ENCODE measurements at places on chromosomes 11 and 22. TPM values are rescaled to one million over a fixed set of nuclear protein-coding genes. Genes with fewer than 3 reads are reported as not detected.

The OR52E4 gene
- not detected for total RNA-seq

The OR4A16 gene
- total RNA-seq, result not detected

The OR52E8 gene
- total RNA-seq, result not detected

The RAG2 gene
- total RNA-seq, result not detected

The CSNK2A3 gene
- total RNA-seq, result 1.6 TPM

The AIFM3 gene
- total RNA-seq, result 0.38 TPM

The SCGB1C1 gene
- not detected for total RNA-seq

- peak; percentile 81 for DNase-seq
Observed at GRCh38 chr11:58900479-58901420, 38.5 kb upstream of the GLYATL1 start.

DNA sequence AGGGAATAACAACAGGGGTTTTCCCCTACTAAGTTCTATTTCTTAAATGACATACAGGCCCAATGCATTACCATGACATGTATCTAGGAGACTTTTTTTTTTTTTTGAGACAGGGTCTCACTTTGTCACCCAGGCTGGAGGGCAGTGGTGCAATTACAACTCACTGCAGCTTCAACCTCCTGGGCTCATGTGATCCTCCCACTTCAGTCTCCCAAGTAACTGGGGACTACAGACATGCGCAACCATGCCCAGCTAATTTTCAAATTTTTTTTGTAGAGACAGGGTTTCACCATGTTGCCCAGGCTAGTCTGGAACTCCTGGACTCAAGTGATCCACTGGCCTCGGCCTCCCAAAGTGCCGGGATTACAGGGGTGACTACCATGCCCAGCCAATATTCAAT lies 7.5 kb downstream of the CPSF7 start:
- no peak for DNase-seq

DNA sequence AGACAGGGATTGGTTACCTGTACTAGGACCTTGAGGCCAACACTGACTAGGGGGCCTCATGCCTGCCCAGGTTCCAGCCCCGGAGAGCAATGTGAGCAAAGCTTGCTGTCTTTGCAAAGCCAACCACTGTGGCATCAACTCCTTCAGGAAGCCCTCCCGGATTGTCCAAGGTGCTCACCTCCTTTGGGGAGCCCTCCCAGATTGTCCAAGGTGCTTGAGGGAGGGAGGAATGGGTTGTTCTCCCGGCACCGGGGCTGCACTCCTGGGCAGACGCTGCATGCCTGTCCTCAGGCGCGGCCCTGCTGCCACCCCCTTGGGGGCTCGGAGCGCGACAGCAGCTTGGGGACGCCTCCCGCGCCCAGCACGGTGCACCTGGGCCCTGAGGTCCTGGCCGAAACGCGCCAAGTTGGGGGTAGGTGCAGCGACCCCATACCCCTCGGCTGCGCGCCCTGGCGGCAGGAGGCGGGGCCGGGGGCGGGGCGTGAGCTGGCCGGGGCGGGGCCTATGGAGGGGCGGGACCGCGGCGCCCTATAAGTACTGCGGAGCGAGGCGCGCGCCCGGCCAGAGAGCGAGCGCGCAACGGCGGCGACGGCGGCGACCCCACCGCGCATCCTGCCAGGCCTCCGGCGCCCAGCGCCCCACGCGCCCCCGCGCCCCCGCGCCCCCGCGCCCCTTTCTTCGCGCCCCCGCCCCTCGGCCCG lies at the start of gene CD81:
CD81 (plus strand) TSS at position 560 of the 701 bp plus-strand sequence. CDS start 240 bp downstream, outside the sequence.
- DNase-seq, result peak; percentile 98

DNA sequence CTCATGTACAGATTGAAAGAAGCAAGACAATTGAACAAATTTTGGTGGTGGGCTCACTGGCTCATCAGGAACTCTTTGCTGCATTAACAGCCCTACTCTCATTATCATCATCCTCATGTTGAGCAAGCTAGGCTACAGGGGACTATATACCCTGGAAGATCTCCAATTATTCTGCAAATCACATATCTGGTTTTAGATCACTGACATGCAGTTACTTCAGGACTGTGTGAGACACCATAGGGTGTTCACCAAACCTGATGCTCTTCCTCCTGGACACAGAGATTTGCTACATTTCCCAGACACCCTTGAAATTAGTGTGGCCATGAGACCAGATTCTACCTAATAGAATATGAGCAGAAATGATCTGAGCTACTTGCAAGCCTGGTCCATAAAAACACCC lies 23.0 kb upstream of the ME3 start:
- no peak for DNase-seq

- no peak for DNase-seq
Observed at GRCh38 chr11:1087279-1087960, 12.7 kb downstream of the MUC2 start.

GRCh38 chr11:10499452-10499851 lies 41.5 kb downstream of the RNF141 start:
- peak; percentile 30 for DNase-seq

DNA sequence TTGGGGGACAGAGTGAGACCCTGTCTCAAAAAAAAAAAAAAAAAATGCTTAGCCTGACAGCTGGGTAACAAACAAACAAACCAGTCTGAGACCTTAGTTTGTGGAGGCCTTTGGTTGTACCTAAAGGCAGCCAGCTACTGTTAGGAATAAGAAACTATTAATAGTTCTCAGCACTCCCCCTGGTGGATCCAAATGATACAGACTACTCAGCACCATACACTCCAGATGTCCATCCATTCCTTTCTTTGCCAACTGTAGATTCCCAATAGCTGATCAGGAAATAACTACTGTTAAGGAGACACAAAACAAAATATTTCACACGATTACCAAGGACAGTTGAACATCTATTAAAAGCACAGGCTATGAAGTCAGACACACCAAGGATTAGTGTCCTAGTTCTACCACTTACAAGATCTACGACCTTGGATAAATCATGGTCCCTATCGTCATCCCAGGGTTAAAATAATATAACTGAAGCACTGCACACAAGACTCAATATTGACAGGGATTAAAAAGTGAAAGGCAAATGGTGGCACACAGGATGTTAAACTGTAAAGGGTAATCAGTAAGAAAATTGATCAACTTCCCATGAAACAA lies 17.2 kb downstream of the CLDN25 start:
- peak; percentile 64 for DNase-seq

DNA sequence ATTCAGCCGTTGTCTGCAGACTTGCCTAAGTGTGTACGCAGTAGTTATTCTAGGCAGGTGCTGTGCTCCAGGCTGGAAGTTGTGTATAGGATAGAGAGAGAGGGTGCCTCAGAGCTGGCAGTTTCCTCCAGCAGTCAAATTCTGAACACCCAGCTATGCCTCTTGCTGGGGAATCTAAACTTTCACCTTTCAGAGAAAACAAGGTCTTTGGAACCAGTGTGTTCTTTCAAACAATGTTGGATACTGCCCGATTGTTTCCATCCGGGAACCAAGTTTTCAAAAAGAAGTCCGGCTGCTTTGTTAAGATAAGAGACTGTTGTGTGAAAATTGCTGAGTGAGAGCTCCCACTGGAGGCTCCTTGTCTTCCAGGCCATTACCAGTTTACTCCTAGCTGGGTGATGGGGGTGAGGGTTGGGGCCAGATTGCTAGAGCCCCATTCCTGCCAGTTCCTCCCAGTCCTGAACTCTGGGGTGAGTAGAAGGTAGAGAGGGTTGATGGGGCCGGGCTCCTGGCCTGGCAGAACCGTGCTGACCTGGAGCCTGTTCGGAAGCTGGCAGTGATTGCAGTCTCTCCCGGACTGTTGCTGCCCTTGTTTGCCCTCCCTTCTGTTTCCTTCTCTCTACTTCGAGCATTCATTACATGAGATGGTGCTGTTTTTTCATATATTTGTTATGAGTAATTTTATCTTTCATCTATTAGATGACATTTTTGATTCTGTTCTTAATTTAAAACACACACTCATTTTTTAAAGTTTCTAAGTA lies 150.2 kb downstream of the TEAD1 start:
- no peak for DNase-seq

DNA sequence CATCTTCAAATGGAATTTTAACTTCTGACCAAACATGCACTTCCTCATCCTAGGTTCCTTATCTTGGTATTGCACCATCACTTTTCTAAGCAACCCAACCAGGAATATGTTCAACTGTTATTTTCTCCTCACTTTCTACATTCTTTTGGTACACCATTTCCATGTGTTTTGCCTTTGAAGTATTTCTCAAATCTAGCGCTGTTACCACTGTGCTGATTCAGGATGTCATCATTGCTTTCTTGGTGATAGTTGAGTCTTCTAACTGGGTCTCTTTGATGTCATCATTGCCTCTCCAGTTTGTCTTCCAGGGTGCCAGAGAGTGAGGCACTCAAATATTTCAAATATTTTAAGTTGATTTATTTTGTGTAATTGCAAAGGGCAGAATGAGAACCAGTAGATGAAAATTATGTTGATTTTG lies 47.5 kb downstream of the HORMAD2 start:
- DNase-seq, result no peak

DNA sequence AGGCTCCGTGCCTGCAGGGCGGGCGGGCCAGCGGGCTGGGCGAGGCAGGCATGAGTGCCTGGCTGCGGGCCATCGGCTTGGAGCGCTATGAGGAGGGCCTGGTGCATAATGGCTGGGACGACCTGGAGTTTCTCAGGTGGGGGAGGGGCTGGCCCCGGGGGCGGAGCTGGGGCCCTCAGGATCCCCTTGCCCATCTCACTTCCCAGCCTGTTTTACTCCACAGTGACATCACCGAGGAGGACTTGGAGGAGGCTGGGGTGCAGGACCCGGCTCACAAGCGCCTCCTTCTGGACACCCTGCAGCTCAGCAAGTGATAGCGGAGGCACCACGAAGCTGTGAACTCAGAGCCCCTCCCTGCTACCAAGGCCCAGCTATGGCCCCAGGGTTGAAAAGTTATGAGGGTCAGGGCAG lies 5.9 kb downstream of the PHOX2A start:
- peak; percentile 98 for DNase-seq

DNA sequence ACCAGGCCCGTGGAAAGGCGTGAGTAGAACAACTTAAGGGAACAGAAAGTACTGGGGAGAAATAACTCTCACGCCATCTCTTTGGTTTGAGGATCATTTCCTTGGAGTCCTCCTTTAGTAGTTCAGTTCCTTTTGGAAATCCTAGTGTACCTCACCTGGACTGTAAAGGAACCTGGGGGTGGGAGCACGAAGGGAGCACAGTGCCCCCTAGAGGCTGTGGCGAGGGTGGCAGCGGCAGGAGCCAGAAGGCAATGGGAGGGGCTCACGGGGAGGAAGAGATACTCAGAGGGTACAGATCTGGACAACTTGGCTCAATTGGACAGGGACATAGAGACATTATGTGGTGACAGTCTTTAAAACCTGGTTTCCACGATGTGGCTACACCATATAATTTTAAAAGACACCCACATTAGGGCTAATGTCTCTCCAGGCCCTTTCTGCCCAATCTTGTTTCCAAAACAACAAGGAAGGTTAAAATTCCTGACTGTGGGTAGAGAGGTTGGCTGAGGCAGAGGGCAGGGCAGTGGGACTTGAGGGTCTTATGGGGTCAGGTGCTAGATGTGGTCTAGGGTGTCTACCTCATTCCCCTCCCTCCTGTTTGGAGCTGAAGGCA lies 87.0 kb downstream of the CSNK2A3 start:
- peak; percentile 94 for DNase-seq

DNA sequence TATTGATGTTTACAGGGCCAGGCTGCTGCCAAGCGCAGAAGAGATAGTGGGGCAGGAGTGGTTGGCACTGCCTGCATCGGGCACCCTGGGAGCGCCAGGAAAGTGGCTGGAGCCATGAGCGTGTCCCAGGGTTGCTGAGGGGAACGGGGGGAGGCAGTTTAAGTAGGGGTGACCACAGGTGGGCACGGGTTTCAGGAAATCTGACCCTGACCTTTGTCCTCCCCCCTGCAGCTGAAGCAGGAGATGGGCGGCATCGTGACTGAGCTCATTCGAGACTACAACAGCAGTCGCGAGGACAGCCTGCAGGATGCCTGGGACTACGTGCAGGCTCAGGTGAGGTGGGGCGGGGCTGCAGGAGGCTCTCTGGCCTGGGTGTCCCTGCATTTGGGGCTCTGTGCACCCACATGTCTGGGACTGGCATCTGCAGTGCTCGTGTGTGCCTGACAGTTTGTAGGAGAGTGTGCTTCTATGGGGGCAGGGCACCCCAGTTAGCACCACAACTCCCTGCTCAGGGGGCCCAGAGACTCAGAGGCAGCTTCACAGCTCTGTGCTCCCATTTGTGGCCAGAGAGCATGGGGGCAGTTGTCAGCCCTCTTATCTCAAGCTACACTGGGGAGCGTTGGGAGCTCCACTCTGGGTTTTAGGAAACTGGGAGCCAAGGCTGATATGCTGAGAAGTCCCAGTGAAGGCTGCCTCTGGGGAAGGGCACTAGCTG lies 49.7 kb downstream of the CD82 start:
- no peak for DNase-seq

DNA sequence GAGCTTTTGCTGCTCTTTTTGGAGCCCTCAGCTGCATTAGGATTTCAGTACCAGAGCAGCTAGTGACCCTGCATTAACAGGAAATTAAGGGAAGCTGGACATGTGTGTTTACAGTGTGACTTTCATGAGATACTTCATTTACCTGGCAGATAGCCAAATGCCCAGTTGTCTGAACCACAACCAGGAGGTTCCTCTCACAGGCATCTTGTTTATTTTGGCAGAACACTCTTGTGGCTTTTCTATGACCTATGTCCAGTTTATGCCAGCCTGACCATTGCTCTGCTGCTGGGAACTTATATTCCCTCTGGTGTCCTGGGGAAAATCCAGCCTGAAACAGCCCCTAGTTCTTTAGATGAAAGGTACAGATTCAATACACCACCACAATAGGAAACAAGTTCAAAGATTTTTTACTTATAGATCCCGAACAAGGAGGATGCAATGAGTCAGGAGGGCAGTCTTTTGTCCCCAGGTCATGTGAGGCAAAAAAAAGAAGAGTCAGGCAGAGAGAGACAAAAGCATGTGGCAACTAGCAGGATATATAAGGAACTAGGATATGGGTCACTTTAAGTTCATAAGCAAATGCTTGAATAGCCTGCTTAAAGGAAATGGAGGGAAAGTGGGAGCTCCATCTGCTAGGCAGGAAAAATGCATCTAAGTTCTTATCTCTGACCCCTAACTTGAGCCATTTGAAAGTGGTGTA lies 379.3 kb downstream of the INSC start:
- no peak for DNase-seq
